Hematopoietic multipotent progenitor cell treated with erythropoietin and hydrocortisone succinate and interleukin-3 and kit ligand, for 4 days (in vitro differentiated cells): ENCODE measurements at places on chromosomes 13 and 19.

DNA sequence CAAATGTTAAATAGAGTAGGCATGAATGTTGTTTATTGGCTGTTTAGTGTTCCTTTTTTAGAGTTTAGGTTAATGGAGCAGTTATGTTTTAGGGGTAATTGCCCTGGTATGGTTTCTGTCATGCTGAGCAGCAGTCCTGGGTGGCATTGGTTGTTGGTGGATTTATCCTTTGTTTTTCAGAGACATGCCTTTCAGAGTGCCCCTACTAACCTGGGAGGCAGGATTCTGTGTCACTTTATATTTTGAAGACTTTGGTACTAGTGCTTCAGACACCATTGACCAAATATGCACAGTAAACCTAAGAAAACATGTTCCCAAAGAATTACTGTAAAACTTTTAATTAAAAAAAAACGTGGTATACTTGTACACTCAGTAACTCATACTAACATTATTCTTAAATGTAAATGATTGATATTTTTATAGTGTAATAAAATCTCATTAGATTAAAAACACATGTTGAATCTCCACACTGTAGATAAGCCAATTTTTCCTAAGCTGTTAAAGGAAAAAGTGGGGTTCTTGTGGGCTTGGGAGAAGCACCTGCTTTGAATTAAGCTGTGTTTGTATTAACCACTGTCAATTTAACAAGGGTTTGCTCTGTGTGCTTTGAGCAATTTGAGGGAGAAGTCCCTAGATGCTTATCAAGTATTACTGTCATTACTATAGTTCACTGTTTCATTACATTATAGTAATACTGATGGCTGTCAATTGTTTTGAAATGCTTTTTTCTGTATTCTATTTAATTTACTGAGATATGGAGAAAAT lies 133.2 kb downstream of the LMO7 start:
- DNase-seq: no peak

DNA sequence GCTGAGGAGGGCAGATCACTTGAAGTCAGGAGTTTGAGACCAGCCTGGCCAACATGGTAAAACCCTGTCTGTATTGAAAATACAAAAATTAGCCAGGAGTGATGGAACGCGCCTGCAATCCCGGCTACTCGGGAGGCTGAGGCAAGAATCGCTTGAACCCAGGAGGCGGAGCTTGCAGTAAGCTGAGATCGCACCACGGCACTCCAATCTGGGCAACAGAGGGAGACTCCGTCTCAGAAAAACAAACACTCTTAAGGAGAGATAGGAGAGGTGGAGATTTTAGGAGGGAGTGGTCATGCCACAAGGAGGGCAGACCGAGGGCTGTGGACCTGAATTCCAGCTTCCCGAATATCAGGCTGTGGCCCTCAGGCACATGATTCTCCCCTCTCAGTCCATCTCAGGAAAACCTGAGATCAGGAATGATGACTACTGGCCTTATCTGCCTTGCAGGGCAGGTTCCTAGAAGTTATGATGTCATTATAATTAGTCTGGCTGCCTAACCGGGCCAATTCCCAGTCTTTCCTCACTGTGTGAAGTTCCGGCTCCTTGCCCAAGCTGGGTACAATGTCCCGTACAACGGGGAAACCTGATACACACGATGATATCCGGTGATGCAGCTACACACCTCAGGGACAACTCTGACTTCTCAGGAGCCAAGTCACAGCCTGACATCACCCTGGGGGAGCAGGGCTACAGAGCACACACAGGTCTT lies 2.5 kb downstream of the SLC35E1 start:
- no peak for DNase-seq

GRCh38 chr13:63297163-63297562 lies 1881.5 kb upstream of the PCDH20 start:
- DNase-seq: no peak

- DNase-seq: no peak
Measured at GRCh38 chr13:113472355-113473025, 18.0 kb downstream of the DCUN1D2 start.

DNA sequence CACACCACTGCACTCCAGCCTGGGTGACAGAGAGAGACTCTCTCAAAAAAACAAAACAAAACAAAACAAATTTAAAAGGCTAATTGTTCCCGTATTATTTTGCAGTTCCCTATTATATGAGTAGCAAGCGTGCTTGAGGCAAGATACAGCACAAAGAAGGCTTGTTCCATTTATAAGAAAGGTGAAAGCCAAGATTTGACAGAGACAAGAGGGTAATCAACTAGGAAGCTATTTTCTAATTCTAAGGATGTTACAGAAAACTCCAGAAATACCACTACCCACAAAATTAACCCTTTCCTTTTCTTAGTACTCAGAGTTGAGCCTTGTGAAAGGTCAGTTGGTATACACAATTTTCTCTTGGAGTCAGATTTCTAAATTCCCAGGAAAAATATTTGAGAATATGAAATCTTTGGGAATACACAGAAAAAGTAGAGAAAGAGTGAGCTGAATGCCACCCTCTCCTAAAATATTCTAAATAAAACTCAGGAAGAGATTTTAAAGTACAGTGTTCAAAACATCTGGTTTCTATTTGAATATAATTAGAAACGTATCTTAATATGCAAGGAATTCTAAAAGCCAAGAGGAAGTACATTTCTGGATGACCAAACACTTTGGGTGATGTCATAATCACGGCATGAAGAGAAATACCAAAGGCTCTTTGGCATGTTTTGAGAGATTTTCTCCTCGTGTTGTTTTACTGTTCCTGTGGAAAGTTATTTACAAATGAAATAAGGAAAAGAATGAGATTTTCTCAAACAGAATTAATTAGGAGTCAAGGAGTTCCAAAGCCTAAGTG lies 63.0 kb upstream of the FLT1 start:
- DNase-seq: no peak

DNA sequence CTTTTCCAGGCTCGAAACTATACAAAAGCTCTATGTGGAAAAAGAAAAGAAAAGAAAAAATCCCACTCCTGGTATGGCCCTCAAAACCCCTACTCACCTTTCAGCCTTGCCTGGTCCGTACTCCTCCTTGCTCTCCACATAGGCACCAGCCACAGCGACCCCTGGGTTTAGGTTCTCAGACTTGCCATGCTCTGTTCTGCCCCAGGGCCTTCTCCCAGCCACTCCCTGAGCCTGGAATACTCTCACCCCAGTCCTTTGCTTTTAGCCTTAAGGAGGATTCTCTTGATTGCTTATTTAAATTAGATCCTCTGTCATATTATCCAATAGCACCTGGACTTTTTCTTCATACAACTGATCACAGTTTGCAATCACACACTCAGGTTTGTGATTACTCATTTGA lies 522.5 kb downstream of the DIAPH3 start:
- DNase-seq: no peak
